ENCODE measurements at places on chromosomes 12 and 14.

- DNase-seq = no peak
These were observed 1120.5 kb upstream of the FLRT2 start for GRCh38 chr14:84409435-84409834.

- DNase-seq = no peak
These were observed 41.7 kb downstream of the BICD1 start for GRCh38 chr12:32148372-32148771.

- DNase-seq = peak; percentile 54
These were observed 490 bp downstream of the RILPL1 start for GRCh38 chr12:123532808-123533649.

GRCh38 chr12:111156304-111156703 is 212.6 kb downstream of the PHETA1 start:
- DNase-seq = no peak

DNA sequence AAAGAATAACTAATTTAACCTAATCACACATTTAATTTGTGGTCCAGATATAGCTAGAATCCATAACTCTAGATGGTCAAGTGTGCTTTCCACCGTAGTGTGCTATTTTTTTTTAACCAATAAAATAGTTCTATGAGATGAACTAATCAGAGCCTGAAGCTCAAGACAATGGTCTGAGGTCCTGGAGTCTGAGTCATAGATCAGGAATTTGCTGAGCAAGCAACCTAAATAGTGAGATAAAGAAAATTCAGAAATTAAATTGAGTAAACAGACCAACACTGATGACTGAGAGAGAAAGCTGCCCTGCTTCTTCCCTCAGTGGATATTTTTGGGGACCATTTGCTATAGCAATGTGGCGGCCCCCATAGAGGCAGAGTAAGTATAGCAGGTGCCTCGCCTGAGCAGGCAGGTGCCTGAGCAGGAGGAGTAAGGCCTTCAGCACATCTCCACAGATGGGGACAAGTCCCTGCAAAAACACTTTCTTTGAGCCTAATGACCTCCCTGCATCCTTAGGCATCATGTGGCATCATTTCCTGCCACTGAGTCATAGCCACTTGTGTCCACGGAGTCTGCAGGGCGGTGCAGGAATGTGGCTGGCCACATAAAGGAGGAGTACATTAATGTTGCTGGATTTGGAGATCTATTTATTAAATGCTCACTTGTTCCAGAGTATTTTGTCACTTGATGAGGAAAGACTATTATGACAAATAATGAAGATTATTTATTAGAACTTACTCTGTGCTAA is 13.9 kb upstream of the CLEC4E start:
- no peak for DNase-seq

- no peak for DNase-seq
These were observed 52.6 kb downstream of the HECTD1 start for GRCh38 chr14:31154956-31155355.

- DNase-seq = peak; percentile 32
These were observed 396.7 kb upstream of the OR4E1 start for GRCh38 chr14:22070119-22070982.

GRCh38 chr14:69767369-69767999 is 542 bp downstream of the SRSF5 start:
- DNase-seq = peak; percentile 96

GRCh38 chr12:10179776-10180181 is 947 bp downstream of the TMEM52B start:
- no peak for DNase-seq

DNA sequence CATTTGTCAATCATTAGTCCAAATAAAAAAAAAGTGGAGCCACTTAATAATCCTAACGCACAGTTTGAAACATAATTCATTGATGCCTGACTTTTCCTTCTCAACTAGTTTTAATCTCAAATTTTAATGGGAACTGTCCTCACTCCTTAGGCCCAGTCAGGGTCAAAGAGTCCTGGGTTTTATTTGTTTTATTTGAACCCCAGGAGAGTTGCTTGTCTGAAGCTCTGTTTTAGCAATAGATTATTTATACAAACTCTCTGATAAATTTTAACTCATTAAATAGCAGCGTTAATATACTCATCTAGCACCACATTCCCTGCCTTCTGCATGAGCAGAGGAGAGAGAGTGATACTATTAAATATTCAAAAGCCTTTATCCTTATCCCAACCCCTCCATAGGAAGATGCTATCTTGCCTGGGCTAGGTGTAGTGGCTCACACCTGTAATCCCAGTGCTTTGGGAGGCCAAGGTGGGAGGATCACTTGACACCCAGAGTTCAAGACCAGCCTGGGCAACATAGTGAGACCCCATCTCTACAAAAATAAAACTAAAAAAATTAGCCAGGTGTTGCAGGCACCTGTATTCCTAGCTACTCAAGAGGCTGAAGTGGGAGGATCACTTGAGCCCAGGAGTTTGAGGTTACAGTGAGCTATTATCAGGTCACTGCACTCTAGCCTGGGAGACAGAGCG is 14.5 kb upstream of the DUSP6 start:
- DNase-seq = no peak

GRCh38 chr14:80456209-80456608 is 244.9 kb upstream of the DIO2 start:
- no peak for DNase-seq

DNA sequence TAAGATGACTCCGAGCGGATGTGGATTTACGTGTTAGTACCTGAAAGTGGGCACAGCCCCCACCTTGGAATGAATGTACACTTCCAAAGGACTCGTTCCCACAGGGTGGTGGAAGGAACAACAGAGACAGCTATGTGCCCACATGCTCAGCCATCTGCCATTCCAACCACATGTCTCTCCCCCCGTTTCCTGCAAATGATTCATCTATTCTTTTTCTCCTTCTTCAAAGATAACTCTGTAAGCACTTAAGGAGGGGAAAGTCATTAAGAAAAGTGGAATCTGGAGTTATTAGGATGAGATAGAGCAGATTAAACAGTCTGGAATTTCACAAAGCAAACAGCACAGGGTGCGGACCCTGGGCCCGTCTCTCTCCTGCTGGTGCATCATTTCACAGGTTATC is 18.5 kb upstream of the DUSP6 start:
- no peak for DNase-seq

DNA sequence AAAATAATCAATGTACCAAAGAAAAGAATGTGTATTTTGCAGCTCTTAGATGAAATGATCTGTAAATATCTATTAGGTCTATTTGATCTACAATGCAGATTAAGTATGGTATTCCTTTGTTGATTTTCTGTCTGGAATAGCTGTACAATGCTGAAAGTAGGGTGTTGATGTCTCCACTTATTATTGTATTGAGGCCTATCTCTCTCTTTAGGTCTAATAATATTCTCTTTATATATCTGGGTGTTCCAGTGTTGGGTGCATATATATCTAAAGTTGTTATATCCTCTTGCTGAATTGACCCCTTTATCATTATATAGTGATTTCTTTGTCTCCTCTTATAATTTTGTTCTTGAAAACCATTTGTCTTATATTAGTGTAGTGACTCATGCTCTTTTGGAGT is 885.5 kb upstream of the FOXG1 start:
- no peak for DNase-seq

GRCh38 chr12:19539836-19540235 is 100.5 kb downstream of the AEBP2 start:
- no peak for DNase-seq

GRCh38 chr14:70789961-70790360 is 19.4 kb downstream of the MAP3K9 start:
- DNase-seq = no peak

DNA sequence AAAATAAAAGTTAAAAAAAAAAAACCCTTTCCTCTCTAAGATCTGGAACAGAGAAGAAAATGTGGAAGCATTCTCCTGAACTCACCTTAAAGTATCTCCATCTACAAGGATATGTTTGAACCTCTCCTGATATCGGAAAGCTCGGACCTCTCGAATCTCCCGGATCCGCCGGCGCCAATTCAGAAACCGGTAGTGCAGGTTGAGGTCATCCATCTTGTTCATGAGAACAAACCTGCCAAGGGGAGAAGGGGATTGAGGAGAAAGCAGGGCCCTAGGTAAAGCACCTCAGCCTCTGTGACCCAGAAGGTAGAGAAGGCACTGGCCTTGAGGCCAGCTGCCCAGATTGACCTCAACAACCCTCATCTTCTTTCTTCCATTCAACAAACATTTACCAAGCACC is 2.2 kb downstream of the SPRYD3 start:
- no peak for DNase-seq

DNA sequence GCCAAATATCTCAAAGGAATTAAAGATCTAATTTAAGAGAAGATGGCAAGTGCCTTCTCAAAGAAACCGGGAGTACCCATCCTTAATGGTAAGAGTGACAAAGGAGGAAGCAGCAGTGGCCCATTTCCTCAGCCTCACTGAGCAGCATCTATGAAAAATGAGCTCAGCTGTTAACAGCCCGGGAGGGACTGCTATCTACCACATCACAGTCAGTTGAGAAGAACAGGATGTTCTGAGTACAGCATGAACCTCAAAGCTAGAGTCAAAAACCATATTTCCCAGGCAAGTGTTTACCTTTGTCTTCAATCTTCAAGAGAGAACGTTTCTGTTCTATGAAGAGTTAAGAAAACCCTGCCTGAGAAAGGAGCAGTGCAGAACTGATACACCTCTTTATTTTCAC is 115.0 kb downstream of the BTG1 start:
- peak; percentile 42 for DNase-seq

GRCh38 chr14:65438266-65438933 is 25.9 kb downstream of the FUT8 start:
- no peak for DNase-seq

DNA sequence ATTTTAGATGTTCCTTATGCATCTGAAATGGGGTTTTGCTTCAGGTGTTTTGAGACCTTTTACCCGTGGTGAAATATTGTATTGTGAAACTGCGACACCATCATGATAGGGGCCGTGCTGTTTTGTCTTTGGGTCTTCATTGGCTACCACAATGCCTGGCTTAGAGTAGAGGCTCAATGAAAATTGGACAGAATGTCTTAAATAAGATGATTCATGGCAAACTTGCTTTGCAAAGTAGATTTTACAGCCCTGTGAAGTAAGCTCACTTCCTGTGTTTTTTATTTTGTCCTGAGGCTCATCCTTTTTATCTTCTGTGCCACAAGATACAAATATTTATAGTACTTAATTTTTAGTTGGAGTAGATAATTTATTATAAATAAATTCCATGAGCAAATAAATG is 111.3 kb upstream of the FRMD6 start:
- no peak for DNase-seq

DNA sequence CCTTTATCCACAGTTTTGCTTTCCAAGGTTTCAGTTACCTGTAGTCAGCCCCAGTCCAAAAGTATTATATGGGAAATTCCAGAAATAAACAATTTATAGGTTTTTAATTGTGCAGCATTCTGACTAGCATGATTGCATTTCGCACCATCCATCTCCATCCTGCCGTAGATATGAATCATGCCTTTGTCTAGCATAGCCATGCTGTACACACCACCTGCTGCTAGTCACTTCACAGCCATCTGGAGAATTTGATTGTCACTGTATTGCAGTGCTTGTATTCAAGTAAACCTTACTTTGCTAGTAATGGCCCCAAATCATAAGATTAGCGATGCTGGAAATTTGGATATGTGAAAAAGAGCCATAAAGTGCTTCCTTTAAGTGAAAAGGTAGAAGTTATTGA is 36.0 kb downstream of the MUCL1 start:
- peak; percentile 9 for DNase-seq

DNA sequence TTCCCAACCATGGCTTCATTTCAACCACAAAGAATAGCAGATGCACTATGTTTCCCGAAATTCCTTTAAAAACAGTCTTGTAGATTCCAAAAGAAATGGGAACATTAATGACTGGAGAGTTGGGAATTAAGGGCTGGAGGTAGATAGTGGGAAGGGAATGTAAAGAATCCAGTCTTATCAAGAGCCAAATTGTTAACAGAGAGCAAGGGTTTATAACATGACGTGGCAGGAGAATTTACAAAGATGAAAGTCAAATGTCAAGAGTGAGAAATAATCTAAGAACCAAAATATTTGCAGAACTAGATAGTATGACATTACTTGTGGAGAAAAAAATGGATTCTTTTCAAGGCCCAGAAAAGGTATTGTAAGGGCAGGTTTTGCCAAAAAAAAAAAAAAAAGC is 200.9 kb downstream of the GRIN2B start:
- no peak for DNase-seq

GRCh38 chr12:13117029-13117428 is 13.6 kb upstream of the GSG1 start:
- no peak for DNase-seq

GRCh38 chr12:112349431-112349830 is 32.8 kb downstream of the HECTD4 start:
- no peak for DNase-seq

- DNase-seq = no peak
These were observed 27.8 kb downstream of the FAM222A start for GRCh38 chr12:109741286-109741969.

DNA sequence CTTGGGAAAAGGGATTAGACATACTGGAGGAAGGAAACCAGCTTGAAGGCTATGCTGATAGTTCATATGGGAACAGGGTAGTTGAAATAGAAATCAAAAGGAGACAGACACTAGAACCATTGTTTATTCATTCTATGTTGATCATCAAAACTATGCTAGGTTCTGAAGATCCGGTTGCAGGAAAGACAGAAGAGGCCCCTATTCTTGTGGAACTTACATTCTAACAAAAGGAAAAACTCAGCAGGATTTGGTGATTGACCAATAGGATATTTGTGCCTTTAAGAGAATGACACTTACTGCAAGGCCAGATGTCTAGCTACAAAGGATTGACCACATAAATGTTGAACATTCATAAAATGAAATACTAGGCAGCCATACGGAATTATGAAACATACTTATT is 179.2 kb downstream of the AKAP6 start:
- no peak for DNase-seq

DNA sequence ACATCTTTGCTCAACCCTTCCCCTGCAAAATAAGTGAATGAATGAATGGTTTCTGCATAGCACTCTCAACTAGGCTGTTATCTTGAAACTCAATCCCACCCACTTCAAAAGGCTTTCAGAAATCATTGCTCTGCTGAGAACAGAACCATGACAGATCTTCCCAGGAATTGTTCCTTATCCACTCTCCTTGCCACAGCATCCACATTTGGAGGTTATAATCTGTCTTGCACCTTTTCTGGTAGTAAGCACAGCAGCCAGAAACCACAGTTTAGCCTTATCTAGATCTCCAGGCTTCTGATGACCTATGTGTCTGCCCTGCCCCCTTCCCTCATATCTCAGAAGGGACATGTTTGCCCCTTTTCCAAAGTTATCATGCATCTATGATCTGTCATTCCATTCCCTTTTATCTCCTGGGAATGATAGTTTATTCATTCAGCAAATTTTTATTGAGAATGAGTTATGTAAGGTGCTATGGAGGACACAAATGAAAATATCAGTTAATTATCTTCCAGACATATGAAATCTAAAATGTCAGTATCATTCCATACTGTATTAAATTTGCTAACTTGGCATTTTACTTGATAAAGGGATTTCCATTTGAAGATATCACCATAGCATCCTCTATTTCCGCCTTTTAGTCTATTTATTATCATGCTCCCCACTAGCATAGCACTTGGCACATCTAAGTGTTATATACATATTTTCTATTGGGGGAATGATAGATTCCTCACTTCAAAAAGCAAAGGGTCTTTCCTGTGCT is 21.4 kb downstream of the LGR5 start:
- no peak for DNase-seq

- DNase-seq = peak; percentile 86
These were observed 6.0 kb upstream of the CHD4 start for GRCh38 chr12:6613015-6613775.

GRCh38 chr12:15892645-15893259 is 10.6 kb downstream of the STRAP start:
- no peak for DNase-seq

All from mucosa of descending colon (tissue), 3 donors.